ENCODE measurements at places on chromosomes 3 and 15.
A peak's percentile ranks its signal among the peaks of the same experiment; 100 is the strongest.

GRCh38 chr3:3821777-3822176 lies 22.5 kb downstream of the LRRN1 start:
- no peak for DNase-seq

DNA sequence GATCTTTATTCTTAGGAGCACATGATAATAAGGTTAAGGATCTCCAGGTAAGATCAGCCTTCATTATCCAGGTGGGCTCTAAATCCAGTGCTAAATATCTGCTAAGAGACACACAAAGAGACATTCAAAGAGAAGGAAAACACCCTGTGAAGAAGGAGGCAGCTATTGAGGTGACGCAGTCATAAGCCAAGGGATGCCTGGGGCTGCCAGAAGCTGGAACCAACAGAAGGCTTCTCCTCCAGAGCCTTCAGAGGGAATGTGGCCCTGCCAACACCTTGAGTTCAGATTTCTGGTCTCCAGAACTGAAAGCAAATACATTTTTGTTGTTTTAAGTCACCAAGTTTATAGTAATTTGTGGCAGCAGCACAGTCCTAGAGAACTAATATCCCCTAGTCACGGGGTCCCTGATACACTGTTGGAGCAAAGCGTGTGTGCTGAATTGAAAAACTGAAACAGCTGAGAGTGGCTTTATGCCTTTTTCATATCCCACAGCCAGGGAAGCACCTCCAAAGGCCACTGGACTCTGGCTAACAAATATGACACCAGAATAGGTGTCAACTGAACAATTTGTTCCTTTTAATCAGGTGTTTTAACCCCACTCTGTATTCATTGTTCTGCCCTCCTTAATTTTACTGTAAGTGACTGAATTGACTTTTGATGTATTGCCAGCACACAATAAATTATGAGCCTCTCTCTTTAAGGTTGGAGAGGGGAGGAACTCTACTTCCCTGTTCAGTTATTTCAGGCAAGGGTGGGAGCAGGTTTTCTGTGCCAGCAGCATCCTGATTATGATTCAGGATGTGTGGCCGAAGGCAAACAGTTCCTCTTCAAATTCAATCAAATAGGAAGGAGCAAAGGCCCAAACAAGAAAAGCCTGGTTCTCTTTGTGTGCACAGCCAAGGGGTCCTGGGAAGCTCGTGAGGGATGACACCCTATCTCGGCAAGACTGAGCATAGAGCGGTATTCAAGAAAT lies 151.8 kb upstream of the HES1 start:
- no peak for DNase-seq

DNA sequence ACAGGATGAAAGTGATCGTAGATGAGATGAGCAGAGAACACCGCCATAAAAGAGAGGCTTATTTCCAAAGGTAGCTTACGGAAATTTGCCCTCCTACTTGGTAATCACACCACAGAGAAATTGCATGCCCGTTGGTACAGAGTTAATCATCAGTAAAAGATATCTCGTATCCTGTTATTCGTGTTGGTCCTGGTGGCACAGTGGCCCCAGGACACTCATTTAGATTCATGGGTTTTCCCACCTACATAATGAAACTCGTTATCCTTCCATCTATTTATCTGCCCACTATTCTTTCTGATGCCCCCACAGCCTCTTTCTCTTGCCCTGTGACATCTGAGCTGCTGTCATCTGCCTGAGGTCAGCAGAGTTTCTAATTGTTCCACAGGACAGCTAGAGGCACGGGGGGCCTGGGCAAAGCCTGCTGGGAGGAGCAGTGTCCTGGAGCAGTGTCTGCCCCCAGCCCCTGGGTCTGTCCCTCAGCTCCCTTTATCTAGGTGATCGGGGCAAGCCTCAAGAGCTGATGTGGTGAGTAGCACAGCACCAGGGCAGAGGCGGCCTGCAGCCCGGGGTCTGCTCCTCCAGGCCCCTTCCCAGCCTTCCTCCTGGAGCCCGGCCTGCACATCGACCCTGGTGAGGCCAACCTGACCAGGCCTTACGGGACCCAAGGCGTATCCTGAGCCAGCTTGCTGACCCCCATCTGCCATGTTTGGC lies 42.2 kb downstream of the PXYLP1 start:
- no peak for DNase-seq

DNA sequence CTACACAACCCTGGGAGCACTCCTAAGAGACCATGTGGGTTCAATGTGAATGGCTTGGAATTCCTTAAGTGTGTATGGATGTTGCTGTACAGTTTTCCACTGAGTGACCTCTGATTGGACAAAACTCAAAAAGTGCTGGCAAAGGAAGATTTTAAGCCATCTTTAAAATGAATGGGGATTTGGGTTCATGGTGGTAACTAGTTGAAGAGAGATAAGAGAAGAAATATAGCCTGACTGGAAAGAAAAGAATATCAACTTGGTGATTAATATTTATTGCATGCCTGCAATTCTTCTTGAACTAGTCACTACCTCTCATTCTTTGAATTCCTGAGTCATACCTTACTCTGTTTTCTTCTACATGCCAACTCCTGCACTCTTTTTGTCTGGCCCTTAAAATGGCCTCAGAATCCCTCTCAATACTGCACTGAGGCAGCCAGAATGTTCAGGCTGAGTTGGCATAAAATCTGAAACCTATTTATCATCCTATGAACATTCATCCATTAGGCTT lies 124.7 kb downstream of the RPL22L1 start:
- DNase-seq, result no peak

DNA sequence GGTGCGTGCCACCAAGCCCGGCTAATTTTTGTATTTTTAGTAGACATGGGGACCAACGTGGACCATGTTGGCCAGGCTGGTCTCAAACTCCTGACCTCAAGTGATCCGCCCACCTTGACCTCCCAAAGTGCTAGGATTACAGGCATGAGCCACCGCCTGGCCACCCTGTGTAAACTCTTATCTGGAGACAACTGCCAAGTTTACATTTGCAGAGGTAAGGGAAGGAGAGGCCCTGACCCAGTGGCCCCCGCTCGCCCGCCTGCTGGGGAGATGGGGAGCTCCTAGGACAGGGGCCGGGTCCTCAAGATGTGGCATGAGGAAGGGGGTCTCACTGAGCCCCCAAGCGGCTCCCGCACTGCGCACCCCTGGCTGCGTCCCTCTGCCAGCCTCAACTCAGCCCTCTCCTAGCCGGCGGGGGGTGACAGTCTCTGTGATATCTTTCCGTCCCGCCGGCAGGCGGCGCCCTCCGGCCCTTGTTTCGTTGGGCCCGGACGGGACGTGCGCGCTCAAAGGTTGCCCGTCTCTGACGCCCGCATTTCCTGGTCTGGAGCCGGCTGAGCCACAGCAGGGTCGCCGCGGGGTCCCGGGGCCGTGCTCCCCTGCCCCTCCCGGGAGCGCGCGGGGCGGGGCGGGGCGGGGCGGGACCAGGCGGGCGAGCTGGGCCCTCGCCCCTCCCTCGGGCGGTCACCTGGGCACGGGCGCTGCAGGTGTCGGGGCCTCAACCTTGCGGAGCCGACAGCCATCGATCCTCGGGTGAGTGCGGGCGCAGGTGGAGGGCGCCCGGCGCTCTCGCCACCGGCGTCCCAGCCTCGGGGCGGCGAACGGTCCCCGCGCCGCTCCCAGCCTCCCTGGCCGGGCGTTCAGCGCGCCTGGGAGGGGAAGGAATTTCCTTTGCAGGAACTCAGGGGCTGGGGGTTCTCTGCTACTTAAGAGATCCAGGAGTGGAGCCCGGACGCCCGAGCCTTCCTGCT lies at the start of gene GPR160:
Gene GPR160, plus strand, starts transcription at position 533 of the 971 bp plus-strand sequence. CDS start 45,978 bp downstream, outside the sequence.
- DNase-seq, result peak; percentile 48

- DNase-seq, result no peak
Measured at GRCh38 chr3:30719536-30719935, 113.1 kb downstream of the TGFBR2 start.

DNA sequence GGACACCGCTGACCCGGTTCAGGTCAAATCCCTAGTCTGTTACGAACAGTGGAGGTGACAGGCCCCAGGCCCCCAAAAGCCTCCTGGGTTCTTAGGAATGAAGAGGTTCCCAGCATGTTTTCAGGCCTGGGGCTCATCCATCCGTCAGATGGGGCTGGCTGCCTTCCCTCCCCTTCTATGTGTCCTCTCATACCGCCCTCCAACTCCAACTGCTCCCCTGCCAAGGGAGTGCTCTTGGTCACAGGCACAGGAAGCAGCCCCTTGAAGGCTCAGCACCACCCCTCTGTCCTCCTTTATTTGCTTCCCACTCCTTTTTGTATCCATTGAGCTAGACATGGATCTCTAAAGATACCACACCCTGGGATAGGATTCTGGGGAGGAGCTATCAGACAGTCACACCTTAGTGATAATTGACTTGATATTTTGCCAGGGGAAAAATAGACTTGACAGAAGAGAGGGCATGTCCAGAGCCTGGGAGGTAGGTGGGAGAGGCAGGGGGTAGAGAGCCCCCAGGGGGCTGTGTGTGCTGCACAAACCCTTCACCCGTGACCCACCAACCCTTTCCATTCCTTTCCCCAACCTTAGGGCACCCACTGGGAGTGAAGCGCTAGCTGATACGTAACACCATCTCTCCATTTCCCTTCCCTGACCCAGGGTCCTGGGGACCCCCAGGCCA lies 10.7 kb upstream of the CSPG4 start:
- no peak for DNase-seq

GRCh38 chr3:105166893-105167292 lies 199.8 kb upstream of the ALCAM start:
- DNase-seq, result no peak

DNA sequence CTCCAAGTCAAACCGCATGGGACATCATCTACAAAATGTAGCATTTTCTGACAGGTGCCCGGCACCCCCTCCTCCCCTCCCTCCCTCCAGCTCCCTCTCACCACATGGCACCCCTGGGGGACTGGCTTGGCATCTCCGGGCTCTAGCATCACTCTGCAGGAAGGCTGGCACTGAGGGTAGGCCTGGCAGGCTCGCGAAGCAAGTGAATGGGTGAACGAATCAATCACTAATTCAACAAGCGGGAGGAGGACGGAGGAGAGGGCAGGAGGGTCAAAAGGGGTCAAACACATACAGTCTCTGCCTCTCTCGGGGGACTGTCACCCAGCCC lies 155.7 kb downstream of the NUP210 start:
- DNase-seq, result no peak

DNA sequence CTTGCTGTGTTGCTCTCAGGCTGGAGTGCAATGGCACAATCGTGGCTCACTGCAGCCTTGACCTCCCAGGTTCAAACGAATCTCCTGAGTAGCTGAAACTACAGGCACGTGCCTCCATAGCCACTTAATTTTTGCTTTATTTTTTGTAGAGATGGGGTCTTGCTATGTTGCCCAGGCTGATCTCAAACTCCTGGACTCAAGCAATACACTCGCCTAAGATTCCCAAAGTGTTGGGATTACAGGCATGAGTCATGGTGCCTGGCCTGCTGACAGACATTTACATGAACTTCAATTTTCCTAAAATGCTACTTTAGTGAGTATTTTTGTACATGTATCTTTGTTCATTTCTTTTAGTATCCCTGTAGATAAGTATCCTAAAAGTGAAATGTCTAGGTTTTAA lies 132.3 kb downstream of the SUCLG2 start:
- no peak for DNase-seq

DNA sequence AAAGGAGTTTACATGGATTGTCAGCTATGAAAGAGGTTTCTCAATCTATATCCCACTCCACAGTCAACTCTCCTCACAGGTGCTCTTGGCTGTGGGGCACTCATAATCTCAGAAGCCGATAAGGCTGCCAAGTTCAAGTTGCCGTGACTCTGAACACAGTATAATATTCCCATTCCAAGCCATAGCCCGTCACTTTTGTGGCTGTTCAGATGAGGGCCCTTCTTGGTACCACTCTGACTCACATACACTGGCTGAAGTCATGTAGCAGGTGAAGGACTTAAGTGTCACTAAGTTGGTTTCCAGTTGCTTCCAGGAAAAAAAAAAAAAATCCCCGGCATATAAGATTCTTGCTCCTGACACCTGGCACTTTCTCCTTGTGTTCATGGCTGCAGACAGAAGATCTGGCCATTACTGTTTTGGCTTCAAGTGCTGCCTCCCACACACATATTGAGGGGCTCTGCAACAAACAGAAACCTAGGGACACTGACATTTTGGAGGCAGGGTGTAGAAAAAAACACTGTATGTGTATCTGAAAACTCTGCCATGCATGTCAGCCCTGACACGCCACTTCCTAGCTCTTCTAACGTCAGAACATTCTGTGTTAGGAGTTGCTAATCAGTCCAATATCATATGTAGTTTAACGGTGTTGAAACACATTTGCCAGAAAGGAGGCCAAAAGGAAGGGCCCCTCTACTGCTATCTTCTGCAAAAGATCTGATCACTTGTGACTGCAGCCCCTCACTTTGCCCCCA lies 170.2 kb upstream of the ICE2 start:
- no peak for DNase-seq

DNA sequence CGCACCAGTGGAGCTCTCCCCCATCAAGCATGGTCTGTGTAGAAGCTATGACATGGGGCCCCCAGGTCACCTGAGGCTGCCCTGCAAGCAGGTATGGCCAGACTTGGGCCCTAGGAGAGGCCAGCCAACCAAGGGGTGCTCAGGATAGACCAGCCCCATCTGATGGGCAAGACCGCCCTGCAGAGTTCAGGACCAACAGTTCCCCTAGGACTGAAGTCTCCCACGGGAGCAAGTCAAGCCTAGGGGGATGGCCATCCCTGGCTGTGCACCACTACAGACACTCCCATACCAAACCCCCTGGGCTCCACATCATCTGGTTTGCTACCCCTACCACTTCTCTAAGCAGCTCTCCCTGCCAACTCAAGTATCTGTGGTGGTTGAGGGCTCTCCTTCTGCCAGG lies 142.2 kb upstream of the MANF start:
- DNase-seq, result no peak

GRCh38 chr3:142315083-142315482 lies 89.7 kb upstream of the GK5 start:
- no peak for DNase-seq

- DNase-seq, result no peak
Measured at GRCh38 chr3:184559336-184559735, 2.2 kb upstream of the EPHB3 start.

DNA sequence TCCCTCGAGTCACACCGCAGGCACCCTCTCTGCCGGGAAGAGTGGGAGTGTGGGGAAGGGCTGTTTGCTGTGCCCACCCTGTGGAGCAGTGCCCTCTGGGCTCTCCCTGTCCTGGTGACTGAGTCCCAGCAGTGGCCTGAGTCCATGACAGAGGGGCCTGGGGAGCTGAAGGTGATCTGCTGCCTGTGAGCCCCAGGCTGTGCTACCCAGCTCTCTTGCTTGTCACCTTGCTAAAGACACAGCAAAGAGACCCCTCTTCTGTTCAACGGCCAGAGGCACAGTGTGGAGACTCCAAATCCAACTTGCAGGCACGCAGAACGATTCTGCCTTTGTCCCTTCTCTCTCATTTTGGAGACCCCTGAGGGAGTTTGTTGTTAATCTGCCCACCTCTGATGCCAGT lies 232.6 kb downstream of the OPA1 start:
- DNase-seq, result no peak

DNA sequence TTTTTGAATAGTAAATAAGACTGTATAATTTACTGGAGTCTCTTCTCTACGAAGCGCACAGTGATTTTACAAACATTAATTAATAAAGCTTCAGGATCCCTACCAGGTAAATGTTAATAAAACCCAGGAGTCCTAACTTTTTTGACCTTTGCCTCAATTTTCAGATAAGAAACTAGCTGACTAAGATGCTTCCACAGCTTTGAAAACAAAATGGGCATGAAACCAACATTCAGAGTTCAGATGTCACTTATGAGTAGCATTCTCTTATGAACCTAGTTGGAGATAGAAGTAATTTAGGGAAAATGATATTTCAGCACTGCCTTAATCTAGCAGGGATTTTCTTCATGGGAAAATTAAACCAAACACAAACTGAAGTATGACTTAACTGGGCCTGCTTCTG lies 13.0 kb upstream of the FHIT start:
- DNase-seq, result no peak

Measured in neuronal stem cell (in vitro differentiated cells).